Naive B cell (primary cell): ENCODE measurements at places on chromosomes 6 and 20. TPM values are rescaled to one million over a fixed set of nuclear protein-coding genes. Genes with fewer than 3 reads are reported as not detected.
A peak's percentile ranks its signal among the peaks of the same experiment; 100 is the strongest.

- DNase-seq: no peak
- no peaks in the 10 kb centered on the region for H3K27me3 ChIP-seq
- H3K36me3 ChIP-seq: peaks cover 22% of the 10 kb centered on the region
- H3K4me1 ChIP-seq: peaks cover 41% of the 10 kb centered on the region
- no peak overlapping the region for H3K4me3 ChIP-seq
These were observed 26.8 kb upstream of the CRIP3 start for GRCh38 chr6:43335469-43335868.

GRCh38 chr20:46572153-46572552, 21.7 kb upstream of the OCSTAMP start:
- H3K4me1 ChIP-seq: peaks cover 9% of the 10 kb centered on the region
- DNase-seq: no peak
- H3K36me3 ChIP-seq: no peaks in the 10 kb centered on the region
- no peak overlapping the region for H3K4me3 ChIP-seq
- no peak overlapping the region for H3K27ac ChIP-seq

GRCh38 chr6:57068061-57068460, 21.6 kb downstream of the KIAA1586 start:
- H3K36me3 ChIP-seq: peaks cover 6% of the 10 kb centered on the region
- no peaks in the 10 kb centered on the region for H3K27me3 ChIP-seq
- H3K4me1 ChIP-seq: peaks cover 12% of the 10 kb centered on the region
- H3K27ac ChIP-seq: peak overlapping the region; percentile 26
- H3K4me3 ChIP-seq: no peak overlapping the region

GRCh38 chr20:48105526-48105925, 320.2 kb upstream of the SULF2 start:
- H3K4me1 ChIP-seq: no peaks in the 10 kb centered on the region
- no peak overlapping the region for H3K4me3 ChIP-seq
- no peaks in the 10 kb centered on the region for H3K36me3 ChIP-seq
- H3K27ac ChIP-seq: no peak overlapping the region

- H3K4me3 ChIP-seq: no peak overlapping the region
- peaks cover 7% of the 10 kb centered on the region for H3K4me1 ChIP-seq
- no peak for DNase-seq
These were observed 163.1 kb downstream of the SOD2 start for GRCh38 chr6:159529934-159530333.

- H3K4me3 ChIP-seq: no peak overlapping the region
- no peak overlapping the region for H3K27ac ChIP-seq
- H3K36me3 ChIP-seq: no peaks in the 10 kb centered on the region
- no peaks in the 10 kb centered on the region for H3K27me3 ChIP-seq
- no peaks in the 10 kb centered on the region for H3K4me1 ChIP-seq
These were observed 151.0 kb downstream of the ADAT2 start for GRCh38 chr6:143299253-143300166.

GRCh38 chr6:15977050-15977449, 151.8 kb upstream of the MYLIP start:
- H3K36me3 ChIP-seq: no peaks in the 10 kb centered on the region
- H3K27me3 ChIP-seq: peaks cover 9% of the 10 kb centered on the region
- H3K4me1 ChIP-seq: no peaks in the 10 kb centered on the region
- no peak for DNase-seq
- H3K27ac ChIP-seq: no peak overlapping the region
- no peak overlapping the region for H3K4me3 ChIP-seq

GRCh38 chr6:159806021-159806458, 6.0 kb downstream of the PNLDC1 start:
- H3K4me3 ChIP-seq: no peak overlapping the region
- H3K27me3 ChIP-seq: no peaks in the 10 kb centered on the region
- no peaks in the 10 kb centered on the region for H3K36me3 ChIP-seq
- no peak overlapping the region for H3K27ac ChIP-seq
- H3K4me1 ChIP-seq: peaks cover 5% of the 10 kb centered on the region

DNA sequence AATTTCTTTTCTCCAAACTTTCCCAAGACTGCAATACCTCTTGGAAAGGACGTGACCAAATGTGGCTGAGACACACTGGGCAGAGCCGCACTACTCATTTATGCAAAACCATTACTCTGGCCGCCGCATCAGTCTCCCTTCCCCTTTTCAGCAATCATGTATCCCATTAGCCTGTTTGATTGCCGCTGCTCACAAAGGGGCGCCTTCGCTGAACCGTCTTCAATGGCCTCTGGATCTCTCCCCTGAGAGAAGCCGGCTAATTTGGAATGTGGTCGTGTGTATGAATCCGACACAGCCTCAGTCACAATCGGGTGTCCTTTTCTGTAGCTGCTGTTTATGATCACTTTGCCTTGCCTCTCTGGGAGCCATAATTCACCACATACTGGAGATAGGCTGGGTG, 361.1 kb downstream of the ZFAND3 start:
- peaks cover 3% of the 10 kb centered on the region for H3K4me1 ChIP-seq
- no peak for DNase-seq
- H3K36me3 ChIP-seq: peaks cover 5% of the 10 kb centered on the region
- no peak overlapping the region for H3K27ac ChIP-seq

- H3K4me3 ChIP-seq: no peak overlapping the region
- H3K27ac ChIP-seq: no peak overlapping the region
- no peak for DNase-seq
These were observed 63.3 kb upstream of the MAP7 start for GRCh38 chr6:136613477-136613876.

DNA sequence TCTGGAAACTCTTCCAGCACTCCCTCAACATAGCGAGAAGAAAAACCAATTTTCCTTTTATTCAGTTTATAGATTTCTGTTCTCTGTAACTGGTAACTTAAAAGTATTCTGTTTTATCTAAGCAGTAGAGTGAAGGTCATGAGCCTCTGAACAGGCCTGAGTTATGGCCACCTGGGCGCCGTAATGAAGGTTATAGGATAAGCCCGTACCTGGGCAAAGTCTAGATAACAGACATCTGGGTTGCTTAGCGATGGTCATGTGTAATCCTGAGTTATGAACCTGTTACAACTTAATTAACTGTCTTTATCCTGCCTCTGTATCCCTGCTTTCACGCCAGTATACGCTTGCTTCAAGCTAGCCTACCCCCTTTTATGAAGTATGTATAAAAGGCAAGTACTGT, 13.0 kb upstream of the FAM217A start:
- no peak overlapping the region for H3K4me3 ChIP-seq
- peaks cover 7% of the 10 kb centered on the region for H3K27me3 ChIP-seq
- H3K27ac ChIP-seq: peak overlapping the region; percentile 5
- no peak for DNase-seq
- no peaks in the 10 kb centered on the region for H3K4me1 ChIP-seq
- H3K36me3 ChIP-seq: no peaks in the 10 kb centered on the region

- no peaks in the 10 kb centered on the region for H3K27me3 ChIP-seq
- H3K36me3 ChIP-seq: no peaks in the 10 kb centered on the region
- H3K27ac ChIP-seq: no peak overlapping the region
- DNase-seq: no peak
These were observed 79.4 kb downstream of the GFOD1 start for GRCh38 chr6:13407709-13408695.

GRCh38 chr6:25017932-25018567, 82.3 kb upstream of the RIPOR2 start:
- H3K27me3 ChIP-seq: no peaks in the 10 kb centered on the region
- H3K36me3 ChIP-seq: no peaks in the 10 kb centered on the region
- no peak overlapping the region for H3K4me3 ChIP-seq
- H3K4me1 ChIP-seq: peaks cover 41% of the 10 kb centered on the region

DNA sequence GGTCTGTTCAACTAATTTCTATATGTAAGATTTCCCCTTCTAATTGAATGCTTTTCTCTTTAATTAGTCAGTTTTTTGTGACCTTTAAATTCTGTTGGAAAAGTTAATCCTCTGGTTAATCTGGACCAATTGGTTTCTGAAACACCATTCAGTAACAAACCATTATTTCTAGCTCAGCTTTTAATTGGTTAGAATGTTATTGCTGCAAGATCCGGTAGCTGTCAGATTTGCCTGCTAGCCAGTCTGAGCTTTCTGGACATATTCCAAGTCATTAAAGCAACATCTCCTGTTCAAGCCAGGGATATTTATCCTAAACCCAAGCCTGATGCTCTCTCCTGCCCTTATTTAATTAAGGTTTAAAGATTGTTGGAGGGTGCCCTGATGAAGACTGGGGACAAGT, 55.1 kb upstream of the FBXL4 start:
- H3K36me3 ChIP-seq: no peaks in the 10 kb centered on the region
- H3K27me3 ChIP-seq: peaks cover 7% of the 10 kb centered on the region
- no peak overlapping the region for H3K27ac ChIP-seq
- no peak for DNase-seq
- no peak overlapping the region for H3K4me3 ChIP-seq

Gene LAMA2
- polyA plus RNA-seq: 0.28 TPM

Gene DZANK1
- polyA plus RNA-seq: 0.65 TPM

Gene RIN2
- polyA plus RNA-seq: not detected

Gene EPHA7
- not detected for polyA plus RNA-seq

Gene UNC93A
- not detected for polyA plus RNA-seq

Gene PHACTR1
- 110 TPM for polyA plus RNA-seq

Gene PGC
- not detected for polyA plus RNA-seq

Gene PRDM1
- 4.2 TPM for polyA plus RNA-seq

Gene MMS22L
- polyA plus RNA-seq: 10.0 TPM

Gene NNAT
- polyA plus RNA-seq: not detected

Gene LY6G6C
- polyA plus RNA-seq: not detected

Gene PMEPA1
- 13.6 TPM for polyA plus RNA-seq

Gene SMOC2
- 0.34 TPM for polyA plus RNA-seq
